ENCODE measurements at places on chromosomes 16 and 17.

GRCh38 chr16:31020536-31020935, 10.1 kb upstream of the STX1B start:
- no peak for DNase-seq

GRCh38 chr16:399340-400019, 2.2 kb upstream of the DECR2 start:
- no peak for DNase-seq

DNA sequence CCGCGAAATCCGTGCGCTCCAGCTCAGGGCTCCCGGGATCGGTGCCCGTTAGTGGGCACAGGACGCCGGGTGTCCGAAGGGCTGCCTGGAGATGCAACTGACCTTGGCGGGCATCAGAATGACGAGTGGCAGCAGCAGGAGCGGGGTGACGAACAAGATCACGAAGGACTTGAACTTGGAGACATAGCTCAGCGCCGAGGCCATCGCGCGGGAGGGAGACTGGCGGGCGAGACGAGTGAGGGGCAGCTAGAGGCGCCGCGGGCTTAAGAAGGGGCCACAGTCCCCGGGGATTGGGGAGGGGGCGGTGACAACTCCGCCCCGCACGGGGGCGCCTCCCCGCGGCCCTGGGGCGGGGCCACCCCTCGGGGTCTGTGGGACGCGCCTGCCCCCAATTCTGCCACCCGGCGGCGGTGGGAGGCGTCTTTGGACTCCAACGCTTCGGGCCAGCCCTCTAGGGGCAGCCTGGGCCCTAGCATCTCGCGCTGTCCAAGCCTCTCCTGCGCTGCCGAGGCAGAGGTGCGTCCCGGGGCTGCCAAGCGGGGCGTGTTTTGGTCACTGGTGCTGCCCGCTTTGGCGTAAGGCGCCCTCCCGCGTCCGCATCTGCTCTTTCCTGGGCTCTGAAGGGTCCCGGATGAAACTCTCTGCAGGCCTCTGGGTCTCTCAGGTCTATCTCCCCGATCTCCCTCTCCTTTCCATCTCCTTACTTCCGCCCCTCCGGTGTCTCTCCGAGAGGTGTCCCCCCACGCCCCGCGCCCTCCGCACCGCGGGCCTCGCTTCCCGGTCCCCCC, at the start of gene SLC13A5:
Gene SLC13A5, minus strand, starts transcription at position 240 of the 788 bp plus-strand sequence. Its CDS starts 36 bp downstream, at position 204.
- no peak for DNase-seq

GRCh38 chr16:17747081-17747756, 276.5 kb upstream of the XYLT1 start:
- no peak for DNase-seq

- no peak for DNase-seq
Measured at GRCh38 chr16:57893559-57894389, 77.2 kb downstream of the CNGB1 start.

DNA sequence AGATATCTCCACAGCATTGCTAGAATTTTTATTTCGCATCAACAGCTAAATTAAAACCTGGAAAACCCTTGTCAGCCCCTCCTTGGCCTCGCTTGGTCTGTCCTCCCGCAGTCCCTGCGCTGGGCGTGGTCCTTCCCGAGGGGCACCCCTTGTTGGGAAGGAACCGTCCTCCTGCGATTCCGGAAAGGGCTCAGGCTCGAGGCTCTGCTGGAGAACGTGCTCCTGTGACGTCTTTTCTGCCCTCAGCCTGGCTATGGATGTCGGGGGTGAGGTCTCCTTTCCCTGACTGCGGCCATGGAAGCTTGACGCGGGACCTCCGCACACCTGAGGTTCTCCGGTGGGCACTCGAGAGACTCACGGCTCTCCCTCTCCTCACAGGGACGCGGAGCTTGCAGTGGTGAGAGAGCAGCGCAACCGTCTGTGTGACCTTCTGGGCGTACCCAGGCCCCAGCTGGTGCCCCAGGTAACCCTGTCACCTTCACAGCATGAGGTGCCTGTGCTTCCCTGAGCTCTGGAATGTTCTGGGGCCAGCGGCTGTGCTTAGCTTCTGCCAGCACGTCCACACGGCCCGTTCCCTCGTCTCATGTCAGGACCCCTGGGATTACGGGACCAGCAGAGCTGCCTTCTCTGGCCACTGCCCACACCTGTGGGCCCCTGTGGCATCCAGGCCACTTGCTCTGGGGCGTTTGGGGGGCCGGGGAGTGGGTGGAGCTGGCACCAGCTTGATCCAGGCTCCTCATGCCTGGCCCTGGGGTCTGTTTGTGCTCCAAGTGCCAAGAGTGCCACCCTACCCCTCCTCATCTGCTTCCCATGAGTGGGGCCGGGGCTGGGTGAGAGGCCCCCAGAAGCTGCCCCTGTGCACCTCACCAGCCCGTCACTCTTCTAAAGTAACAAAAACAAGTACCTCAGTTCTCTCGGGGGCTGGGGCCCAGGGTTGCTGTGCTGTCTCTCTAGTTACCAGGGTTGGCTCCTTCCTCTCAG, 101.5 kb upstream of the ZNF750 start:
- DNase-seq = no peak

- DNase-seq = peak; percentile 49
Measured at GRCh38 chr17:39239640-39240314, 14.0 kb upstream of the STAC2 start.

DNA sequence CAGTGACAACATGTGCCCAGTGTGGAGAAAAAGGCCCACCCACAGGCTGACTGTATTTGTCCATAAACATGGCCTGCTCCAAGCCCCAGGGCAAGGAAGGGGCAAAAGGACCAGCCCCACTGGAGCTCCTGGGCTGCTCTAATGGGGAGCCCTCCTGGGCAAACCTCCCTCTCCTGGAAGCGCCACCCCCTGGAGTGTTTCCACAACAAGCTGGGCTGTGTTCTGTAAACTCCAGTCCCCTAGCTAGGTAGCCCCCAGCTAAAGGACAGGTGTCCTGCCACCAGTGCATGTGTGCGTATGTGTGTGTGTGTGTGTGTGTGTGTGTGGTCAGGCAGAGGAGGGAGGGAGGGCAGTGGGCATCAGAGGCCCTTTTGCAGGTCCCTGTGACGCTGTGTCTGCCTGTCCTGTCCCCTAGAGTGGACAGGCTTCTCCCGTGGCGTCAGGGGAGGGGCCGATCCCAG, 11.3 kb upstream of the STAC2 start:
- no peak for DNase-seq

Measured in activated naive CD4-positive, alpha-beta T cell (primary cell).